ENCODE measurements at places on chromosomes 12 and 14.
A peak's percentile ranks its signal among the peaks of the same experiment; 100 is the strongest.

- DNase-seq, result no peak
Measured at GRCh38 chr14:94391281-94391975, 3.0 kb upstream of the SERPINA1 start.

- DNase-seq, result peak; percentile 69
Measured at GRCh38 chr12:53219292-53219955, 12.4 kb upstream of the ITGB7 start.

DNA sequence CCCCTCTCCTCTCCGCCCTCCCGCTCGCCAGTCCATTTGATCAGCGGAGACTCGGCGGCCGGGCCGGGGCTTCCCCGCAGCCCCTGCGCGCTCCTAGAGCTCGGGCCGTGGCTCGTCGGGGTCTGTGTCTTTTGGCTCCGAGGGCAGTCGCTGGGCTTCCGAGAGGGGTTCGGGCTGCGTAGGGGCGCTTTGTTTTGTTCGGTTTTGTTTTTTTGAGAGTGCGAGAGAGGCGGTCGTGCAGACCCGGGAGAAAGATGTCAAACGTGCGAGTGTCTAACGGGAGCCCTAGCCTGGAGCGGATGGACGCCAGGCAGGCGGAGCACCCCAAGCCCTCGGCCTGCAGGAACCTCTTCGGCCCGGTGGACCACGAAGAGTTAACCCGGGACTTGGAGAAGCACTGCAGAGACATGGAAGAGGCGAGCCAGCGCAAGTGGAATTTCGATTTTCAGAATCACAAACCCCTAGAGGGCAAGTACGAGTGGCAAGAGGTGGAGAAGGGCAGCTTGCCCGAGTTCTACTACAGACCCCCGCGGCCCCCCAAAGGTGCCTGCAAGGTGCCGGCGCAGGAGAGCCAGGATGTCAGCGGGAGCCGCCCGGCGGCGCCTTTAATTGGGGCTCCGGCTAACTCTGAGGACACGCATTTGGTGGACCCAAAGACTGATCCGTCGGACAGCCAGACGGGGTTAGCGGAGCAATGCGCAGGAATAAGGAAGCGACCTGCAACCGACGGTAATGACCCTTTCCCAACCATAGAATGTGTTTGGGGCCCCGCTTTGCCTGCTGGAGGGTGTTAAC, 615 bp downstream of the CDKN1B start:
- peak; percentile 40 for DNase-seq

DNA sequence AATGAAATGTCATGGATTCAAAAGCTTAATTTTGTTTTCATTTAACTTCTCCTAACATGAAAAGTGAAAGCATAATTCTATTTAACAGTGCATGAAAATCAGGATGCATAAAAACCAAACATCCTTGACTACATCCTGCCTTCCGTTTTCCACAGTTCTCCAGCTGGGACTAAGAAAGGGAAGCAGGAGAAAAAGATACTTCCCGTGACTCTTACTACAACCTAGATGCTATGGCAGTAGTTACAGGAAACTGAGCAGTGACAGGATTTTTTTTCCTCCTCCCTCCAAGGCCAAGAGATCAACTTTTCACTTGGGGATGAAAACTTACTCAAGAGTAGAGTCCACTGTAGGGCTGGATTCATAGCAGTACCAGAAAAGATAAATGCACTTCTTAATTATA, 2.6 kb downstream of the EXOC5 start:
- DNase-seq, result no peak

GRCh38 chr12:62512901-62513300, 46.3 kb downstream of the MON2 start:
- DNase-seq, result no peak

GRCh38 chr12:41514907-41515306, 326.8 kb downstream of the PDZRN4 start:
- DNase-seq, result no peak

DNA sequence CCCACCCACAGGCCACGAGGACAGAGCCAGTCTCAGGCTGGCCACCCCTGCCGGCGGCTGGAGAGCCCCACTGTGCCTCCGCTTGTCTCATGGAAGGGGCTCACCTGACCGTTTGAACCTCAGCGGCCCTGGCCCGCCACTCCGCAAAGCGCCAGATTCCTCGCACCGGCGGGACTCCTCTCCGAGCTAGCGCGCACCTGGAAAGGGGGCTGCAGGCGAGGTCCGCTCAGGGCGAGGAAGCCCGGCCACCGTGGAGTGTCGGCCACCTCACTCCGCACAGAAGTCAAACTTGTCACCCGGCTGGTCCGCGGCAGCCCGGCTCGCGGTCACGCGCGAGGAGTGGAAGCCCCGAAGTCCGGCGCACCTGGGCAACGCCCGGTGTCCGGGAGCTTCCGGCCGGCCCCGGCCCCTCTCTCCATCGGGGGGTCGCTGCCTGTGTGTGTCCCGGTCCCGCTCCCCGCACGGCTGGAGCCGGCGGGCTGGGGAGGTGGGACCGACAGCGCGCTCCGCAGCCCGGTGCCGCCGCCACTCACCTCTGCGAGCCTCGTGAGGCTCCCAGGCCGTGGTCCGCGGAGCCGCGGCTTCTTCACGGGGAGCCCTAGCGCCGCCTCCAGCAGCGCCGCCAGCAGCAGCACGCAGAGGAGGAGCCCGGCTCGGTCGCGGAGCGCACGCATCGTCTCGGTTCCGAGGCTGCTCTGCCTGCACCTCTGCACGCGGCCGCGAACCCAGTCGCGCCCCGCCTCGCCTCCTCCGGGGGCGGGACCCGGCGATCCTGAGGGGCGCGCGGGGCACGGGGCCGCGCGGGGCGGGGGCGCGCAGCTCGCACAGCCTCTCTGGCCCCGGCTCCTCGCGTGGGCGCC, at the start of gene ISM2:
TSS of gene ISM2 (minus strand) at position 697 of the 860 bp plus-strand sequence. CDS start at position 674, 23 bp downstream.
- DNase-seq, result peak; percentile 42

GRCh38 chr14:60925286-60925685, 55.6 kb downstream of the TRMT5 start:
- no peak for DNase-seq

DNA sequence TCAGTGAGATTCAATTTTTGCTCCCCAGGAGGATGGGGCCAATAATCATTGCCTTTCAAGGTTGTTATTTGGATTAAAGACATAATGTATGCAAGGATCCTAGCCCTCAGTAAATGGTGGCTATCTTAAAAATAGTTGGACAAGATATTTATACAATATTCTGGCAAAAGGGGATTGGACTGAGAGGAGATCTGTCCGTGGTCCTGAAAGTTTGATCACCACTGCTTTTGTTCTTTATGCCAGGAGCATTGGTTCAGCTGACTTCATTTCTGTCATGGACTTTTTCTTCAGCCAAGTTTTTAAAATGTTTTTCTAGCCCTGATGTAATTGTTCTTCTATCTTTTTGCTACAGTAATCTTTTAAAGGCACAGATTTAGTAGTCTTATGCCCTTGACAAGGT, 70.2 kb upstream of the TCL1A start:
- no peak for DNase-seq

GRCh38 chr12:47741340-47741703, 16.0 kb upstream of the ENDOU start:
- DNase-seq, result peak; percentile 61

DNA sequence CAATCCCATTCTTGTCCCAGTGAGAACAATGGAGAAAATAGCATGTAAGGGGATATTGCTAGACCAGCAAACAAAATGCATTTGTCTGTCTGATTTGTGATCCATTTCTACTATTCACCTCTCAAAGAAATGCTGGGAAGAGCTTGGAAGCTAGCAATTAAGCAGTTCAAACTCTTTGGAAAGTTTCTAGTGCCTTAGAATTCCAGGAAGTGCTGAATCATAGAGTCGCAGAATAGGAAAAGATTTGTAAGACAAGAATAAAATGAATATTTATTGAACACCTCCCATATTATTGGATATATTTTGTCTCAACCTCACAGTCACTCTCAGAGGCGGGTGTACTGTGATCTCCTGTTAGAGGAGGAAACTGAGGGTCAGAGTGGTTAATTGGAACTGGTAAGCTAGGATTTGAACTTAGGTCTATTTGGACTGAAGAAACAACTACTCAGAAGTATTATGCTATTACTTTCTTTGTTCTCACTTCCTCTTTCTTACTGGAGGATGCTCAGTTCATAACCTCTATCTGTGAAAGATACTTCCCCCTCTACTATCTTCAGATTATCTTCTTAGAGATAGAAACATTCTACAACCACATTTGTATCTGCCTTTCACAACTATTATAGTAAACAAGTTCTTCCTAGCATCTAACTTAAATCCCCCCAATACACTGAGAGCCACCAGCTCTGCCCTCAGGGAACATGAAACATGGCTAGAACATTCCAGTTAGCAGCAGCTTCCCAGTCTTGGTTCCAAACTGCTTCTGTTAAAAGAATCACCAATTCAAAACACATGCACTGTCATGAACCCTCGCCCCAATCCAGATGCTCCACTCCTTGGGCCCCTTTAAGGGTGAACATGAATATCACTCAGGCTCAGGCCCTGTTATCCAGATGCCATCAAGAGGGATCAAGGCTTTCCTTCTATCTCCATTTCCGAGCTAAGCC, 64.2 kb downstream of the DRAM1 start:
- no peak for DNase-seq

GRCh38 chr12:66446276-66446675, 144.0 kb downstream of the HELB start:
- no peak for DNase-seq

GRCh38 chr12:50390316-50390741, 6.1 kb downstream of the FAM186A start:
- no peak for DNase-seq

DNA sequence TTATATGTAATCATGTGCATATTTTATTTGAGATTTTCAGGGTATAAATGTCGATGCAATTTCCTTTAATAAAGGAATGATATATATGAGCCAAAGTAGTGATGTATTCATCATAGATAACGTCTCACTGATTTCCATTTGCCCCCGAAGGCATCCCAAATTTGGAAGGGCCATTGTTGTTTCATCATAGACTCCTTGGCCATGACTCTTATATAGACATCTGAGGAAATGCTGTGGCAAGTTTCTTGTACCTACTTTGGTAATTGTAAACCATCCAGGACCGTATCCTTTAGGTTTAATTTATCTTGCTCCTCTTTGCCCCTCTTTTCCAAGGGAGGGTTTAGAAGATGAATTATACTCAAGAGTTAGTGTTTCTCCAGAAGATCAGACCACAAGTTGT, 84.7 kb downstream of the SAMD4A start:
- no peak for DNase-seq

- no peak for DNase-seq
Measured at GRCh38 chr12:84661786-84662185, 250.8 kb downstream of the SLC6A15 start.

GRCh38 chr14:60346706-60347105, 97.7 kb downstream of the PPM1A start:
- no peak for DNase-seq

DNA sequence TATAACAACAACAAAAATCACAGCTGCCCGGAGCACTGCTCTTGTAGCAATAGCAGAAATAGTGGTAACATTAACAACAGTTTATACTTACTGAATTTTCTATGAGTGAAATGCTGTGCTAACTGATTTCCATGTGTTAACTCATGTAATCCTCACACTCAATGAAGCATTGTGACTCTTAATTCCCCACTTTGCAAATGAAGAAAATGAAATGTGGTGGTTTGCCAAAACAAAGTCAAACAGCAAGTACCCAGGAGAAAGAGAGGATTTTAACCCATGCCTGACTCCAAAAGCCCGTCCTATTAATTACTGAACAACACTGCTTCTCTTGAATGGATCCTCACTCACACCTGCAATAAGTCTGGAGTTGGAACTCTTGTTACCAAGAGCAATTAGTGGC, 123.5 kb downstream of the MED13L start:
- DNase-seq, result no peak

- DNase-seq, result no peak
Measured at GRCh38 chr14:105316577-105316941, 2.0 kb downstream of the PACS2 start.

DNA sequence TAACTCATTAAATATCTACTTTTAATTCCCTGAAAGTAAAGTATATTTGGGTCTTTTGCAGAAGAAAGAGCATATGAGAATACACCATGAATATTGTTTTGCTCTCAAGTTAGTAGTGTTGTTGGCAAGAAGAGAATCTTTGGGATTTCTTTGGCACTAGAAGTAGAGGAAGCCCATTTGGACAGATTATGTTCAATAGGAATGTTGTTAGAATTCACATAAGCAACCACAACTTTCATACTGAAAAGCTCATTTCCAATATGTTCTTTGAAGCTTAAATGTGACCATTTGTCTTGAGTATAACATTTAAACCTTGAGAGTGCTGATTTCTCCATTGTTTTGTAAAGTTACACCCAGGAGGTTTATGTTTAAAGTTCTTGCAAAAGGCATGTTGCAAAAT, 37.6 kb downstream of the PLEKHG7 start:
- no peak for DNase-seq

GRCh38 chr12:55926738-55927587, 731 bp downstream of the PYM1 start:
- DNase-seq, result peak; percentile 95

DNA sequence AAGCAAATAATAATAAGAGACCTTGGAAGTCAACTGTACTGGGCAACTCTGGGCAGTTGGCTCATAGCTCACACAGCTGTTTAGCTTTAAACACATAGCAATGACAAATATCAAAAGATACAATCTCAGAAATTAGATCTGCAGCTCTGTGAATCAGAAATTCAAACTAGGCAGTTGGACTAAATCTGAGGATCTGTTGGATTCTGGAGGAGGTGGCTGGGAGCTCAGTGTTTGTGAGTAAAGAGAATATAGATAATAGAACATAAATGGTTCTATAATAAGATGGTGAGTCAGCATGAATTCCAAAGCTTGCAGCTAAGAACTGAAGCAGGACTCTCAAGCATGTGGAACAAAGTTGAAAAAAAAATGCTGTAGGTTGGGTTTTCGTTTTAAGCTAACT, 1949.4 kb upstream of the SEL1L start:
- DNase-seq, result no peak

DNA sequence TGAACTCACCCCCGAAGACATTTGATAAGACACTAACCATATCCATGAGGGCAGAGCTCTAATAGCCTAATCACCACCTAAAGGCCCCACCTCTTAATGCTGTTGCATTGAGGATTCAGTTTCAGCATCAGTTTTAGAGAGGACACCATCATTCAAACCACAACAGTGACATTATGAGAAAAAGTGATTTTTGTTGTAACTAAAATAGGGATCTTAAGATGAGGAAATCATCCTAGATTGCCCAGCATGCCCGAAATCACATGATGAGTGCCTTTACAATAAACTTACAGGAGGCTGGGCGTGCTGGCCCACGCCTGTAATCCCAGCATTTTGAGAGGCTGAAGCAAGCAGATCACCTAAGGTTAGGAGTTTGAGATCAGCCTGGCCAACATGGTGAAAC, 9.7 kb upstream of the GLT1D1 start:
- DNase-seq, result no peak

- no peak for DNase-seq
Measured at GRCh38 chr12:98146043-98146442, 369.3 kb upstream of the TMPO start.

DNA sequence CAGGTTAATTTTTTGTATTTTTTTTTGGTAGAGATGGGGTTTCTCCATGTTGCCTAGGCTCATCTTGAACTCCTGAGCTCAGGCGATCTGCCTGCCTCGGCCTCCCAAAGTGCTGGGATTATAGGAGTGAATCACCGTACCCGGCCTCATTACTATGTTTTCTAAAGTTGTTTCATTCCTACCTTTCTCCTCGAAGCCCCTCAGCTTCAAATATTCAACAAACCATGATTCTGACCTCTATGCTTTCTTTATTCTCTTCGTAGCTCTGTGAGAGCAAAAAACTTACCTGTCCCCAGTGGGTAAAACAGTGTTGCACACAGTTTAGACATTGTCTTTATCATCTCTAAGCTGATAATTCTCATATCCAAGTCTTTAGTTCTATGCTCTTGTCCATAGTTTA, 26.2 kb upstream of the MDM2 start:
- no peak for DNase-seq

GRCh38 chr14:56180754-56181542, 62.7 kb downstream of the PELI2 start:
- no peak for DNase-seq

Data from activated CD4-positive, alpha-beta memory T cell treated with anti-CD3 and anti-CD28 coated beads, Interleukin-2, amount 10 ng/mL, durations not matched to agents 7 days and 5 days (primary cell).